ENCODE measurements at places on chromosomes 12 and 14.

- peak; percentile 69 for DNase-seq
These were observed 180.8 kb downstream of the EFCAB11 start for GRCh38 chr14:89773644-89774316.

DNA sequence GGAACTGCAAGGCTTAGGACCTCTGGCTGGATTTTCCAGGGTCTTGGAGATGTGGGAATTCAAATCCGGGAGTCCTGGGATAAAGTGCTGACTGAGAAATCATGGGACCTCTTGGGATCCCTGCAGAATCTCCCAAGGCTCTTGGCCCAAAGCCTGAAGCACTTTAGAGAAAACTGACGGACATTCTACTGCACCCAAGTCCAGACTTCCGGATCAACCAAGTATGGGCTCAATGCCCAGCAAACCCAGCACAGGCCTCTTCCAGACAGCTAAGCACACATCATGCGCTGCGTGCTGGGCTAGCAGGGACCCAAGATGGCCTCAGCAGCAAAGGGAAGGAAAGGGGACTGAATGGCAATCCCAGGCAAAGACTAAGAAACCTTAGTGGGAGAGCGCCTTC lies 85.0 kb downstream of the ACTN1 start:
- DNase-seq, result no peak

GRCh38 chr14:89270439-89271227 lies 146.4 kb downstream of the FOXN3 start:
- DNase-seq, result no peak

- no peak for DNase-seq
These were observed 91.9 kb downstream of the DPF3 start for GRCh38 chr14:72801836-72802587.

- no peak for DNase-seq
These were observed 10.3 kb upstream of the LRP1-AS start for GRCh38 chr12:57157588-57158173.

DNA sequence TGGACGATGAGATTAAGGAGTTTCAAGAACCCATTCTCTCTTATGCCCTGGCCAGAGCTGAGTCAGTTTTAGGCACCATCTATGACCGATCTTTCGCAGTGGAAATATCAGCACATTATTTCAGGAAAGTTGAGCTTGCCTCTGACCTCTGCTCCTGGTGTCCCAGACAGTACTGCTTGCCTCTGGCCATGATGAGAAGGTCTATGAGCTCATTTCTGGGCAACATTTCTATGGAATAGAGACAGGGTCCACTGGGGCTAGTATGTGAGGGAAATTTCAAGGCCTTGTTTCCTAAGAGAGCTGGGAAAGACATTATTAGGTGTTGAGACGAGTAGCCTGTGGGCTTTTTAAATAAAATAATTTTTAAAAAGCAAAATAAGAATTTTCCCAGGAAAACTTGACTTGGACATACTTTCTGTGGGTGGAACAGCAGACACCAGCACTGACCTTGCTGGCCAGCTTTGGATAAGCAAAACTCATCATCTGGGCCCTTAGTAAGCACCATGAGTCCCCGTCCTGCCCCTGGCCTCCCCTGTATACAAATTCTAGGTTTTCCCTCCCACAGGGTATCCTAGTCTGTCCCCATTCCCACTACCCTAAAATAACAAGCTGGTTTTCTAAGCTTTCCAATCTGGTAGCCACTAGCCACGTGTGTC lies 43.4 kb downstream of the DIO2 start:
- DNase-seq, result no peak

GRCh38 chr14:94129111-94129757 lies at the start of gene IFI27L2:
TSS of gene IFI27L2 (minus strand) at chr14:94129604. CDS start at chr14:94129564, 40 bp downstream.
- DNase-seq, result peak; percentile 70

- DNase-seq, result no peak
These were observed 118.7 kb upstream of the TMCC3 start for GRCh38 chr12:94769047-94769420.

DNA sequence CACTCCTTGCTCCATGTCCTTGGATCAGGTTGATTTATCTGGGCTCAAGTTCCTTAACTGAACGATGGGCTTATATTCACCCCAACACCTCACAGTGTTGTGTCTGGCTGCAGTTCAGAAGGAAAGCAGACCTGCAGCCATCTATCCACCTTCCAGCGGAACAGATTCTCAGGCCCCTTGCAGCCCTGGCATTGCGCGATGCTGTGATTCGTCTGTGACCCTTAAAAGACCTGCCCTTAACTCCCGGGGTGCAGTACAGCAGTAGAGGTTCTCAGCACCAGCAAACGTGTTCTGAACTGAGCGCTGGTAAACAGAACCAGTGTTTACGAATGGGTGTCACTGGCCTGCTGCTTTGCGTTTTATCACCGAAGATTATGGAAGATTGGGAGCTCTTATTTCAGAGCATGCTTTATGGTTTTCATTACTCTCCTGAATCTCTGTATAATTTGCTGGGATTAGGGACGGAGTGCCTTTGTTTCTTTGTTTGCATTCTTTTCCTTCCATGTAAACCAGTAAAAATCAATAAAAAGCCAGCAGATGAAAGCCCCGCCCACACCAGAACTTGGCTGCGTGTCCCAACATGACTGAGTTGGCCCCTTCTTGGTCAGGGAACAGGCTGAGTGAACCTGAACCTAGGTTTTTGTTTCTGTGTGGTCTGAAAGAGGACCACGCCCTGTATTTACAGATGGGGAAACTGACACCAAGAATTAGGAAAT lies 286.7 kb upstream of the CRY1 start:
- no peak for DNase-seq

GRCh38 chr14:31180299-31181051 lies 27.1 kb downstream of the HECTD1 start:
- no peak for DNase-seq

- DNase-seq, result no peak
These were observed 384.6 kb downstream of the APAF1 start for GRCh38 chr12:99029511-99030271.

GRCh38 chr12:117680312-117680711 lies 288.5 kb downstream of the KSR2 start:
- DNase-seq, result no peak

DNA sequence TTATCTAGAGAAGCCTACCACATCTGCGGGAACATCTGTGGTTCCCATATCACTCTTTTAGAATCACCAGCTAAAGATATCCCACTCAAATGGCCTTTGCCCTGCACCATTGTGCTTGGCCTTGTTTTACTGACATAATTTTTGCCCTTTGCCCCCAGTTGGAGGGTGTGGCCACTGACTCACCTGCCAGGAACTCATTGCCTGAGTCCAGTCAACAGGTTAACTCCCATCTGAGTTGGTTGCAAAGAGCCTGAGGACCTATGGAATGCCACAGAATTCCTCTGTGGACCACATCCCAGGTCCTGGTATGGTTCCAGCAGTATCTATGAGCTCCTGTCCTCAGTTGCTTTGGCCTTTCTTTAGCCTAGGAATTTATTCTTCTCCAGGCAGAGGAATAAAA lies 55.7 kb upstream of the PTGR2 start:
- no peak for DNase-seq

- no peak for DNase-seq
These were observed 162.7 kb downstream of the BTG1 start for GRCh38 chr12:91982946-91983345.

DNA sequence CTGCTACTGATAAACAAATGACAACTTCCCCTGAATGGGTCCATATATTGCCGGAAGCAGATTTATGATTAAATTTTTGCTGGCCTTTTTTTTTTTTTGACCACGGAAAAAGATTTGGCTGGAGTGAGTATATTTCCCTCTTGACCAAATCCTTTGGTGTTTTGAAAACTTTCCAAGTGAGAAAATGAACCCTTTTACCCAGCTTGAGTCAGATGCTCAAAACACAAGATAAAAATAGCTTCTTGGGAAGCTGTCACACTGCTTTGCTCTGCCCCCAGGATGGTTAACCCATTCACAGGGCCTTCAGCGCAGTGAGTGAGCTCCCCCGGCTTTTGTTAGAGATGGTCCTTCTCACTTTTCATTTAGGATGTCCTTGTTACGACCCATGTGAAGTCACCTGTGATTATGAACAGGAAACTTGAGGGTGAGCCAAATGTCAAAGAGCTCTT lies 224.3 kb downstream of the PELI2 start:
- DNase-seq, result no peak

DNA sequence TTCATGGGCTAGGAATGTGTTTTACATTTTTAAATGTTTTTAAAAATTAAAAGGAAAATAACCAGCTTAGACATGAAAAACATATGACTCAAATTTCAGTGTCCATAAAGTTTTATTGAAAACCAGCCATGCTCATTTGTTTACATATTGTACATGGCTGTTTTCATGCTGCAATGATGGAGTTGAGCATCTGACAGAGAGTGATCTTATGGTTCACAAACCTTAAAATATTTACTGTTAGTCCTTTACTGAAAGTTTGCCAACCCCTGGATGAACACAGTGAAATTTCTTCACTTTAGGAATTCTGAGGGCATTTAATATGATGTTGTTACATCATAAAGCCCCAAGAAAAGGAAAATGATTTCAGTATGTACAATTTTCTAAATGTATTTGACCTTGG lies 16.1 kb downstream of the RASSF9 start:
- no peak for DNase-seq

All from activated naive CD8-positive, alpha-beta T cell treated with anti-CD3 and anti-CD28 coated beads for 36 hours (primary cell).